ENCODE measurements at places on chromosomes 3 and 15.

- DNase-seq, result no peak
These were observed 19.5 kb downstream of the AMOTL2 start for GRCh38 chr3:134354612-134355251.

- DNase-seq, result no peak
These were observed 59.9 kb downstream of the SEC22A start for GRCh38 chr3:123261666-123262065.

- peak; percentile 3 for DNase-seq
These were observed 38.0 kb upstream of the DPH6 start for GRCh38 chr15:35583863-35584528.

- DNase-seq, result no peak
These were observed 65.9 kb downstream of the POLR2M start for GRCh38 chr15:57772223-57772957.

GRCh38 chr15:85745525-85746150 lies 49.1 kb downstream of the KLHL25 start:
- no peak for DNase-seq

DNA sequence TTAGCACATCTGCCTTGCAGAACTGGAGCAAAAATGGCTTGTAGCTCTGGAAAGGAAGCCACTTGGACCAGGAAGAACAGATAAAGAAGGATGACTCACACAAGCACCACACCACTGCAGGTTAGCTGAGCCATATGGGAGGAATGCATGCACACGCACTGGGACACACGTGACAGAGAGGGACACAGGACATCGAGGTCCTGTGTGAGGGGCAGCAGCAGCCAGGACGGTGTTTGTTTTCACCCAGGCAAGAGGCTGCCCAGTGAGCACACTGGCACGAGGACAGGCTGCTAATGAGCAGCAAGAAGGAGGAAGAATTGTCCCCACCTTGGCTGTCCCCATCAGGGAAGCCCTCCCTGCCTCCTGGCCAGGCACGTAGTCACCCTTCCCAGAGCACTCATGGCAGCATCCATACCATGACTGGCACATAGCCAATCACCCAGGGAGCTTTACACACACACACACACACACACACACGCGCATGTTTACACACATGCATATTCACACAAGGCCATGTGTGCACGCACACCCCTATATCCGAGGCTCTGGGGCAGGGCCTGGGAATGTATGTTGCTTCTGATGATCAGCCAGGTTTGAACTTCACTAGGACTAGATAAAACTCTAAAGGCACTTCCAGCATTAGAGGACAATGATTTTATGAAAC lies 24.0 kb upstream of the SPTBN5 start:
- DNase-seq, result no peak

- no peak for DNase-seq
These were observed 69.1 kb downstream of the TTC23 start for GRCh38 chr15:99180086-99180963.

DNA sequence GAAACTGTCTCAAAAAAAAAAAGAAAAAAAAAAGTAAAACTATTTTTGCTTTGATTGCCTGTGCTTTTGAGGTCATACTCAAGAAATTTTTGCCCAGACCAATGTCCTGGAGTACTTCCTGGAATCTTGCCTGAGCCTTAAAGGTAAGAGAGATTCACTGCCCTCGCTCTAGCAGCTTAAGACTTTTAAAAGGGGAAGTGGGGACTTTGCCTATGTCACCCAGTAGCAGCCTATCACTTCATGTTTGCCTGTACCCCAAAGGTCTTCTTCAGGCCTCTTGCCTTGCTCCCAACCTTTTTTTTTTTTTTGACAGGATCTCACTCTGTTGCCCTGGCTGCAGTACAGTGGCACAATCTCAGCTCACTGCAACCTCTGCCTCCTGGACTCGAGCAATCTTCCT lies 18.9 kb upstream of the GOLGB1 start:
- no peak for DNase-seq

- DNase-seq, result peak; percentile 86
These were observed 54.8 kb upstream of the SPESP1 start for GRCh38 chr15:68875377-68876116.

DNA sequence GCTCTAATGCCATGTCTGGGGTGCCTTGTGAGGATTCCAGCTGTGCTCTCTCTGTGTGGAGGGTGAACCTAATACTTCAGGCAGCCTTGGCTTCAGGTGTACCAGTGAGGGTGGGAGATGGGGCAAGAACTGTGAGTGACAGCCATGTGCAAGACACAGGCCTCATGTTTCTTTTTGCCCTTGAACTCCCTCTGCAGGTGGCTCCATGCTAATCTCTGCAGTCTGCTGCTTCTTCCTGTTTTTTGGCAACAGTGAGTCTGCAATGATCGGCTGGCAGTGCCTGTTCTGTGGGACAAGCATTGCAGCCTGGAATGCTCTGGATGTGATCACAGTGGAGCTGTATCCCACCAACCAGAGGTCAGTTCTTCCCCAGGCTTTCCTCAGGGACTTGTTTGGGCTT lies 189.3 kb downstream of the SV2B start:
- no peak for DNase-seq

- DNase-seq, result no peak
These were observed 232.7 kb downstream of the MECOM start for GRCh38 chr3:169430707-169431404.

DNA sequence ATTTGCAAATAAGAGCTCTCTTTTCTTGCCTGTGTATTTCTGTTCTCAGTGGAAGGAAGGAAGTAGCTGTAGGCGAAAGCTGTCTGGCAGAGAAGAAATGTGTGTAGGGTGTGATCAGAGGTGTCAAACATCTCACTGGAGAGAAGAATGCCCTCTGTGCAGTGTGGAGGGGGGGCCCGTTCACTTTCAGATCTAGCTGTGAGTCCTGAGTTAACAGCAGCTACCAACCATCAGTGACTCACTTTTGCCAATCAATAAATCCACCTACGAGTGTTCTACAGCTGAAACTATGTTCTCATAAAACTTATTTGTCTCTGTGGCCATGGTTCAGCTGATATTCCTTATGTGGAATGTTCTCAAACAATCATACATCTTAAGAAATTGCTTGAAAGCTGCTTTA lies 103.7 kb downstream of the FRMD4B start:
- DNase-seq, result no peak

DNA sequence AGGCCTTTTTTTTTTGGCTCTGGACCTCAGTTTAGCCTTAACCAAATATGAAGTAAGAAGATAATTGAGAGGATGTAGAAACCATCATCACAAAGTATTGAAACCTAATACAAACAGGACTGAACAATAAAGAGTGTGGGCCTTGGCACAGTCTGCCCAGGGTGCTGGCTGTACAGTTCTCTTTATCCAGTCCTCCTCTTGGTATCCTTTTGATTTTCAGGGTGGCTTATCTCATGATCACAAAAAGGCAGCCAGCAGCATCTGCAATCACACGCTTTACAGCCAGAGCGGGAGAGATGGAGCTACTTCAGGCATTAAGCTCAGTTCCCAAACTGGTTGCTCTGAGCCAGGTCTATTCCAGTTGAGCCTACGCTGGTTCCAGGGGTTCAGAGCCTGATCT lies 239.7 kb downstream of the RPLP1 start:
- no peak for DNase-seq

DNA sequence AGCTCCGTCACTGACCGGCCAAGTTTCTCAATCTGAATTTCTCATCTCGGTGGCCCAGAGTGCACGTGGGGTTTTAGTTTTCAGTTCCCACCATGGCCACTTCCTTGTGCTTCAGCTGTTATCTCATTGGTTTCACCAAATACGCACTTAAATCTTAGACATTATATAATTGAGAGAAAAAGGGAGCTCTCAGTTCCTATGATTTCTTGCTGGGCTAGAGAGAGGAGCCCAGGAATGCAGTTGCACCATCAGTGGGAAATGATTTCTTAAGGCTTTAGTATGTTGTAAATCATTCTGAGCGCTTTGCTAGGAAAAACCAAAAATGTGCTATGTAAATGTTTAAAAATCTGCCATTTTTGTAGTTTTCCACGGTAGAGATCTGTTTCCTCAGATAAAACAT lies 53.2 kb downstream of the OXNAD1 start:
- peak; percentile 70 for DNase-seq

GRCh38 chr15:56839099-56839498 lies 79.3 kb upstream of the TCF12 start:
- DNase-seq, result no peak

DNA sequence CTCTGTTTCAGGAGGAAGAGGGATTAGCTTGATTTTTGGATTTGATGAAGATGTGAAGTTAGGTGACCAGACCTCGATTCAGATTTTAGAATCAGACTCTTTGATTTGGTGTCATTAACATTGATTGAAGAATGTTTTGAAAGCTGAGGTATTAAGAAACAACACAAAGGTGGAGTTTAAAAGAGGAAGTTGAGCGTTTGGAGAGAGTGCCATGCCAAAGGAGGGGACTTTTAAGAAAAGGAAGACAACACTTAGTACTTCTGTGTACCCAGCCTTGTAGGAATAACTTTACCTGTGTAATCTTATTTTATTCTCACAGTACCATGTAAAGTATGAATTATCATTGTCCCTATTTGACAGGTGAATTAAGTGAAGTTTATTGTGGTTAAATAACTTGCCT lies 34.4 kb downstream of the PPARG start:
- no peak for DNase-seq

- peak; percentile 42 for DNase-seq
These were observed 629.1 kb downstream of the MECOM start for GRCh38 chr3:169034401-169034800.

DNA sequence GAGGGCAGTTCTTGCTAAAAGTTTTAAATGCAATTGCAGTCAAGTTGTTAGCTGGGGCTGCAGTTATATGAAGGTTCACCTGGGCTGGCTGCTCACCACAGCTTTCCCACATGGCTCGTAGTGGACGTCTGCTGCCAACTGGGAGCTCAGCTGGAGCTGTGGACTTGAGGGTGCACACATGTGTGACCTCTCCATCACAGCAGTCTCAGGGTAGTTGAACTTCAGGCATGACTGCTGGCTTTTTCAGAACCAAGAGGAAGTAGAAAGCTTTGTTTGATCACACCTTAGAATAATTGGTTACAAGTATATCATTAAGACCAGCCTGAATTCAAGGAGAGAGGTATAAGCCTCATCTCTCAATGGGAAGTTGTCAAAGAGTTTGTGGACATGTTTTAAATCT lies 74.1 kb downstream of the CHL1 start:
- DNase-seq, result no peak

GRCh38 chr3:131397889-131398288 lies 16.3 kb downstream of the NUDT16 start:
- DNase-seq, result no peak

DNA sequence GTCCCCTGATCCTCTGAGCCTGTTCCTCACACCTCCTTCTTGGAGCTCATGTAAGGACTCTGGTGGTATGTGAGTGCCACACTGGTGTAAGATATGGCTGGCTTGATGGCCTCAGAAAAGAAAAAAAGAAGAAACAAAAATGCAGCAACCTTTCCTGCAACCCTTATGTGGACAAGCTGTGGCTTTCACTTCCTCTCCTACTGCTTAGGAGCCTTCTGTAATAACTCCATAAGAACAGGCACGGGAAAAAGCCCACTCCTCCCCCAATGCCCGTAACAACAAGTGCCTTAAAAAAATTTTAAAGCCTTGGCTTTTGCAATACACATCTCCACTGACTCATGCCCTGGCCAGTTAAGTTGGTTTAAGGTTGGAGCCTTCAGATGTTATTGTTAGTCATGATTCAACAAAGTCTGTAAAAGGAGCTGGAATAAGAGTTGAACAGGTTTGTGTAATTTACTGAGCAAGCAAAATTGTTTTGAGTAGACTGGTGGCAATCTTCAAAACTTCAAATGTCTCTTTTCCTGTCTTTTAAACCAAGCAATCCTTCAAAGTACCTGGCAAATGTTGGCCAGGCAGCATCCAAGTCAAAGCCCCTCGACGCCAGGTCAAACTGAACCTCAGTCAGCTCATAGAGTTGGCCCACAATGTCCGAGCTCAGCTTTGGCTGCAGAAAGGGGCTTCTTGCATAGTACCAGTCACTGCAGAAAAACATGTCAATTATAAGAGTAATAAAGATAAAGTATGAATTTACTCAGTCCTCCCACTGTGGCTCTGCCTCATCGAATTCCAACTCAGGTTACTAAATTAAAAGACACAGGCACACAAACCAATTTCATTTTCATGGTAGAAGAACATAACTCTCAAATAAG lies 22.9 kb downstream of the FYCO1 start:
- DNase-seq, result peak; percentile 82

GRCh38 chr3:160346511-160346910 lies 52.5 kb downstream of the IFT80 start:
- DNase-seq, result no peak

GRCh38 chr3:107987036-107987939 lies 103.5 kb downstream of the CD47 start:
- peak; percentile 94 for DNase-seq

GRCh38 chr15:88126695-88127431 lies 129.7 kb downstream of the NTRK3 start:
- no peak for DNase-seq

- DNase-seq, result no peak
These were observed 39.8 kb downstream of the SMARCC1 start for GRCh38 chr3:47741925-47742324.

DNA sequence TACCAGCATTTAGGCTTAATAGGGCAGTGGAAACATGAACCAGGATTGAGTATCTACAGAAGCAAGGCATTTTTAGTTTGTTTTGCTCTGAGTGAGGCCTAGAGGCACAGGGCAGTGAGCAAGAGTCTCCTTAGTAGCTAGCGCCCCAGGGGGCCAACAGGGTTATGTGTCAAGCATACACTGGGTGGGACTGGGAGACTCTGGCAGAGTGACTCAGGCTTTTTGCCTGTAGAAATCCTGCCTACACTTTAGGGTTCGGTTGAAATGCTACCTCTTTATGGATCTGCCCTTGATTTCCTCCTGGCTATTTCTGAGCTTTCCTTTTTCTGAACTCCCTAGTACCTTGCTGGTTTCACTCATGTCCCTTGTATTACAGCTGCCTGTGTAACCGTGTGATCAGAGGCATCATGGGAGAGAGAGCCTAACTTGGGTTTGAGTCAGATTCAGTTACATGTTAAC lies 72.2 kb downstream of the TOP2B start:
- DNase-seq, result peak; percentile 69

GRCh38 chr3:30934208-30934550 lies 39.7 kb upstream of the GADL1 start:
- DNase-seq, result peak; percentile 55

GRCh38 chr15:82585072-82585471 lies 44.8 kb upstream of the RPS17 start:
- no peak for DNase-seq

DNA sequence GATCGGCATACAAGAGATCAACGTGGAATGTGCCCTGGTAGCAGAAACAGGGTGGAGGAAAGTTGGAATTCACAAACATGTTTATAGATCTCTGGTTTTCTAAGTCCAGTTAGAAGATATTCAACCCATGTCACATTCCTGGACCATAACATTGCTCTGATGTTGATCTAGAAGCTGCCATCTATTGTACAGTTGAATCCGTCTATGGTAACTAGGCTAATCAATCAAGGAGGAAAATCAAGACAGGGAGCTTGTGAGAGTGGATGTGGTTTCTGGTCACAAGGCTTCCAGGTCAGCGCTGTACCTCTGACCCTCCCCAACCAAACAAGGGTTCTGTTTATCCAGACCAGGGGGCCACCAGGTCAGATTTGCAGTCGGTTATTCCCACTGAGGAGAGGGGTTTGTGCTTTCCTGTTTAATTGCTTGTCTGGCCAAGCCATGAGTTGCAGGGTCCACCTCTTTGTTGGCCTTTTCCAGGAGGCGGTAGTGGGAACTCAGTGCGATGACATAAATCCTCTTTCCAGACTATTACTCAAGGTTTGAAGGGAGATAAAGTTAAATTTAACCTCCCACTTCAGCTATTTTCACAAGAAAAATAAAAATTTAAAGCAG lies 130.3 kb downstream of the SLCO3A1 start:
- DNase-seq, result no peak

GRCh38 chr3:194654443-194654842 lies 17.5 kb downstream of the LSG1 start:
- DNase-seq, result no peak

- no peak for DNase-seq
These were observed 55.9 kb upstream of the MEF2A start for GRCh38 chr15:99509686-99510461.

Data from fibroblast of gingiva (primary cell).